Pulmonary artery endothelial cell (primary cell): ENCODE measurements at places on chromosomes 12 and 14. TPM values are rescaled to one million over a fixed set of nuclear protein-coding genes. Genes with fewer than 3 reads are reported as not detected.

Gene NOXRED1
- total RNA-seq = 0.07 and 0.13 TPM in 2 replicates

Gene BICDL1
- 0.07 TPM in 1 of 2 replicates, not detected in the other for total RNA-seq

DNA sequence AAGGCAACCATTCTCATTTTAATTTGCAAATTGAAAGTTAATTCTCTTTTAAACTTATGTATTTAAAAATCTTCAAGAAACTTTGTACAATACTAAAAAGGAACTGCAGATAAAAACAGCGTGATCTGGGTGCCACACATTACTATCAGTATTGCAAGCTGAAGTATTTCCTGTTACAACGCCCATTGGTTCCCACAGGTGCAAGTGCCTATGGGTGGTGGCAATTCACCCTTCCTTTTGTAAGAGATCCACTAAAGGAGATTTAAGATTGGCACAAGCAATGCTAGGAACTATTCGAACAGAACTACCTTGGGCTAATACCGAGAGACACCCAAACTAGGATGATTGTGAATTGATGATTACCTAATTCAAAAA lies 13.2 kb downstream of the TAOK3 start:
- no peak for DNase-seq

DNA sequence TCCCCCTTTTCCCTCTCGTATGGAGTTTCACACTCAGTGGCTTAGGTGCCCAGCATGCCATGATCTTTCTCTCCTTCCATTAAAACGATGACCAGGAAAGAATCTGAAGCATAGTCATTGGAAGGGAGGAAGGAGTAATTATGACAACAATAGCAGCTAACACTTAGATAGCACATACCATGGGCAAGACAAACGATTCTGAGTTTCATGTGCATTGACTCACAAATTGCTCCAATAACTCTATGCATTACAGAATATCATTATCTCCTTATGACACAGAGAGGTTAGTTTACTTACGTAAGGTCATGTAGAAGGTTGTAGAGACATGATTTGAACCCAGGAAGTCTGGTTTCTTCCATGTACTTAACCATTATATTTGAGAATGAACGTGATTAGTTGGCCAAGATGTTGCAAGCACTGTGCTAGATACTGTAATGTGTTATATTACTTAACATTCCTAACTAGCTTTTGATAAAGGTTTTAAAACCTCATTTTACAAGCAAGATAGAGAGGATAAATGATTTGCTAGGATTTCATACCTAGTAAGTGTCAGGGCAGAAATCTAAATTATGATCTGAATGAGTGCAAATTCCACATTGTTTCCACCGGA lies 162.4 kb downstream of the CAND1 start:
- DNase-seq = no peak

DNA sequence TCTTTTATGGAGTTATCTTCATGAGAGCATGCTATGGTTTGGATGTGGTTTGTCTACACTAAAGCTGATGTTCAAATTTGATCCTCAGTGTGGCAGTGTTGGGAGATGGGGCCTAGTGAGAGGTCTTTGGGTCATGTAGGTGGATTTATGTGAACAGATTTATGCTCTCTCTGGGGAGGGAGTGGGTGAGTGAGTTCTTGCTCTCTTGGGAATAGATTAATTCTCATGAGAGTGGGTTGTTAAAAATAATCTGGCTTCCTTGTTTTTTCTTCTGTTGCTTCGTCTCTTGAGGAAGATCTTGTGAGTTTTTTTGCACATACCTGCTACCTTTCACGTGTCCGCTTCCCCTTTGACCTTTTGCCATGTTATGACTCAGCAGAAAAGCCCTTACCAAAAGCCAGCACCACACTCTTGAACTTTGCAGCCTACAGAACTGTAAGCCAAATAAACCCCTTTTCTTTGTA lies 20.5 kb downstream of the DERA start:
- no peak for DNase-seq

GRCh38 chr14:56300495-56300894 lies 182.3 kb downstream of the PELI2 start:
- no peak for DNase-seq
